ENCODE measurements at places on chromosomes 7 and 10.

GRCh38 chr10:64261092-64261491, 739.9 kb downstream of the REEP3 start:
- no peak for DNase-seq

DNA sequence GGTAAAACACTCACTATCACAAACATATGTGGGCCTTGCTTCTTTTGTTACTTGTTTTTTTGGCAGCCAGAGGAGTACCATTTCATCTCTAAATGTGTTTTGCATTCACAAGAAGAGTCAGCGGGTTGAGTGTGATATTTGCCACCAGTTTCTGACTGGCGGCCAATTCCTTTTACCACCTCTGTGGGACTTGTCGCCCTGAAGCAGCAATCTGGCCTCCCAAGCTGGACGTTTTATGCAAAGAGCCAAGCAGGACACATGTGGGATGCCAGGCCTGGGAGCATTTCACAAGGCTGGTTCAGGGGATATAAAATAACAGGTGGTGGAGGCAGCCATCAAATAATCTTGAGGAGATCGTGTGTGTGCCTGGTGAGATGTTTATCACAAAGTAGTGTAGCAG, 61.8 kb upstream of the TRIL start:
- DNase-seq, result no peak

- DNase-seq, result no peak
These were observed 81.0 kb downstream of the PPP1R3C start for GRCh38 chr10:91551856-91552255.

DNA sequence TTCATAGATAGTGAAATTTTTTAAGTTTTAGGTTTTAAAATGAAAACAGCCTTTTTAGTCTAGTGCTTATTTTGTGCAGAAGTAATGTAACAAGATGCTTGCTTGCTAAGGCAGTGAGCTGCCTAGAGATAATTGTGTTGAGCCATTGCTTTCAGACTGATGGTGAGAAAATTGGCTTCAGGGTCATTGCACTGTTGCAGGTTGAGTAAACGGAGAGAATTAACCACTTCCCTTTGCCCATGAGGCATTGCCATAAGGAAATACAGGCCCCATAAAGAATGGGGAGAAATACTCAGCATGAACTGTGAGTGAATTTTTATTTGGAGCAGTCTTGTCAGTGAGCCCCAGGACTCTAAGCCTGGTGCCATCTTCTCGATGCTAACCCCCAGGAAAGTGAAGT, 140.5 kb downstream of the LRRC4 start:
- DNase-seq, result no peak

- no peak for DNase-seq
These were observed 738.8 kb upstream of the POT1 start for GRCh38 chr7:125668321-125668993.

- DNase-seq, result no peak
These were observed 48.6 kb downstream of the ITGB1 start for GRCh38 chr10:32909456-32909855.

GRCh38 chr7:33509206-33509605, 379.8 kb downstream of the BBS9 start:
- no peak for DNase-seq

- DNase-seq, result no peak
These were observed 73.8 kb upstream of the TMEM106B start for GRCh38 chr7:12137283-12137682.

DNA sequence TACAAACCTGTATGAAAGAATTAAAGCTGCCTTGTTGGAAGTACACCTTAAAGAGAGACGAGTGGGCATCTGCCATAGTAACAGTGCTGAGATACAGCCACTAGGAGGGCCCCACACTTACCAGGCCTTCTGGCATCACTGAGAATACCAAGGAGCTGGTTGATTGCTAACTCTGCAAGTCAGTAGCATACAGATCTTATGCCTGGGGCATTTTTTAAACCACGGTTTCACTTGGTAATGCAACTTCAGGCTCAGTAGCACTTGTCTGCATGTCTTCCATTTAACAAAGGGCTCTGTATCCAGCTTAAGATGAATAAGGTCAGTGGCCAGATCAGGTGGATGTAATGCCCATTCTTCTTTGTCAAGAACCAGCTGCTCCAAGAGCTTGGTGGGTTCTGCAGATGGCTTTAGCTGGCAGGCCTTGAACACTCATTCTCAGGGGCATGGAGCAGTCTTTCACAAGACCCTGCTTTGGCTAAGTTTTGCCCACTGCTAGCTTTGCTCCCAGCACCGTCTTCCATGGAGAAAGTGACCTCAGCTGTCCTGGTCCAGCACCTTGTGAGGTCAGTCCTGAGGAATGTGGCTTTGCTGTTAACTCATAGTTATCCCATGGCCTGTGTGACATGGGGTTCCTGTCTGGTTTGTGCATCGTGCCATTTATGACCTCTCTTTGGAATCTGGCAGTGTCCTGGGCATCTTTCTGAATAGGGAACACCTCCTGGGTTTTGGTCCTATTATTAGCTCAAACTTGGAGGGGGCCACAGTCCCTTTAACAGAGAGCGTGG, 68.1 kb downstream of the BMPER start:
- no peak for DNase-seq

DNA sequence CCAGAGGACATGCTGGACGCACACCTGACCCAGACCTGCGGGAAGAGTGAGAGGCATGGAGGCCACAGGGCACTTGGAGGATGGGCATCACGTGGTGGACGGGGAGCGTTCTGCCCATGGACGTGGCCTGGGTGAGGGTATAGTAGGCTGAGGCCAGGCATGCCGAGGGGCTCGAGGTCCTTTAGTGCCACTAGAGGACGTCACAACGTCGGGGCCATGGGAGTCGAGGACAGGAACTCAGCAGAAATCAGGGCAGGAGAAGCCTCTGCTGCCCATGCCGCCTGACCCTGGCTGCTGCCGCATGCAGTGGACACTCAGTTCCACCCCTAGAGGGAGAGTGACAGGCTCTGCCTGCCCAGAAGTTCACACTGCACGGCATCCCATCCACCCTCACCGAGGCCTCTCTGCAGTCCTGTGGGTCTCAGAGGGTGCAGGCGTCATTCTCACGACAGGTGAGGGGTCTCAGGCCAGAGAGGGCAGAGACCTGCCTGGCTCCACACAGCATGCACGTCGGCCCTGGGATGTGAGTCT, 198.7 kb downstream of the ADARB2 start:
- DNase-seq, result no peak

DNA sequence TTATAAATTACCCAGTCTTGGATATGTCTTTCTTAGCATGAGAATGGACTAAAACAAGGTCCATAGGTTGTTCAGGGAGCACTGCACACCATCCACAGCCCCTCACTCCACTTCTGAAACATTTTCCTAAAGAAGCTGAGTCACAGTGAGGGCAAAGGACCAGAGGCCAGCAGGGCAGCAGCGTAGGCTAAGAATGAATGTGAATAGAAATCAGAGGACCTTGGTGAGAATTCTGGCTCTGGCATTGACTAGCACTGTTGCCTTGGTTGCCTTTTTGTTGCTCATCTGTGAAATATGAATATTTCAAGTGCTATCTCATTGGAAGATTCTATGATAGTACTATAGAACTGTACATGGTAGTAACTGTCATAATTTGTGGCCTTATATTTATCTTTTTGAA, 41.7 kb upstream of the TOMM7 start:
- DNase-seq, result no peak

- DNase-seq, result peak; percentile 51
These were observed 25.3 kb downstream of the GARIN1A start for GRCh38 chr7:128697302-128697905.

DNA sequence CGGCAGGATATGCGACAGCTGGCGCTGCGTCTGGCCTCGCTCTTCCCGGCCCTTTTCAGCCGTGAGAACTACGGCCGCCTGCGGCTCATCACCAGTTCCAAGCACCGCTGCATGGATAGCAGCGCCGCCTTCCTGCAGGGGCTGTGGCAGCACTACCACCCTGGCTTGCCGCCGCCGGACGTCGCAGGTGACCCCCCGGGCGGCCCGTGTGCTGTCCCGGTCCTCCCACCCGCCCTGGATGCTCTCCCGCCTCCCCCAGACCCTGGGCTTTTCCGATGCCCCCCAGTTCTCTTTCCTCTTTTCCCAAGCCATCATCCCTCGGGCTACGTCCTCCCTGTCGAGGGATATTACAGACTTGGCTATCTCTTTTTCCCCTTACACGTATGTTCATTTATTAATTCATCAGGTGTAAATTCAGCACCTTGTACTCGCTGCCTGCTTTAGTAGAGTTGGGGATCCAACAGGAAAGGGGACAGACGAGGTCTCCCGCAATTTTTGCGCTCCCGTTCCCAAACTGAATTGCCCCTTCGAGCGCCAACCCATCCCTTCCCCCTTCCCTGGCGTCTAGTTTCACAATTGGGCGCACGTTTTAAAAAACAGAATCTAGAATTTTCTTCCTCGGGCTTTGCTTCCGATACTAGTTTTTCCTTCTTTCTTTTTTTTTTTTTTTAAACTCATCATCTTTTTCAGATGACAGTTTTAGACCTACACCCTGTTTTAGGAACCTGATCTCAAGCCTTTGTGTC, 846 bp downstream of the MINPP1 start:
- DNase-seq, result peak; percentile 37

- DNase-seq, result no peak
These were observed 944.0 kb upstream of the C7orf33 start for GRCh38 chr7:147646568-147646967.

GRCh38 chr7:157869793-157870192, 533.0 kb downstream of the DNAJB6 start:
- no peak for DNase-seq

DNA sequence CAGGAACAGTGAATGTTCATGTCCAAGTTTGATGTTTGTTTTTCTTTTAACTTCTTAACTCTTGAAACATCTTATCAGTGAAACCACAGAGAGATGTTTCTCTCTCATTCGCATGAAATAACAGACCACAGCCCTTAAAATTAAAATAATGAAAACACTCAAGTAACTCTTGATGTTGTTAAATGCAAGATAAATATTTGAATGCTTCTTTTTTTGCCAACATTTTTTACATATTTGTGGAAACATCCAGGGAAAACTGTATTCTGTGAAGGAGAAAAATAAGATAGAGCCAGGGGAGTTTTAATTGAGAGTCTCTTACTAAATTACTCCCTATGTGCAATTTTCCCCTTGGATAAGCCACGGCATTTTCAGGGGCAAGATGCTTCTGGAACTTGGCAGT, 361.8 kb upstream of the MGMT start:
- DNase-seq, result no peak

- DNase-seq, result no peak
These were observed 19.6 kb upstream of the TLX1 start for GRCh38 chr10:101111547-101111946.

- DNase-seq, result no peak
These were observed 251.0 kb upstream of the TAC1 start for GRCh38 chr7:97480772-97481390.

DNA sequence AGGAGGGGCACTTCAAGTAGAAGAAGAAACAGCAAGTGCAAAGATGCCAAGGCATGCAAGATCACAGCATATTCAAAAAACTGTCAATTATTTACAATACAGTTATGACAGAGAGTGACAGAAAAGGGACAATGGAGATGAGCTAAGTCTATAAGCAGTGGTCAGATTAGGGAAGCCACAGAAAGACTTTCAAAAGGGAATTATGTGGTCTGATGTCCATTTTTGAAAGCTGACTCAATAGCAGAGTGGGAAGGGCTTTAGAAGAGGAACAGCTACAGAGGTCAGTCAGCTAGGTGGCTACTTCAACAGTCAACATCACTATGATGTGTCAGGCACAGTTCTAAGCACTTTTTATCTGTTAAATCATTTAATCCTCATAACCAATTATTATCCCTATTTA, 45.2 kb upstream of the SPOCK2 start:
- DNase-seq, result no peak

GRCh38 chr10:96511044-96511945, 2.4 kb downstream of the TLL2 start:
- peak; percentile 27 for DNase-seq

DNA sequence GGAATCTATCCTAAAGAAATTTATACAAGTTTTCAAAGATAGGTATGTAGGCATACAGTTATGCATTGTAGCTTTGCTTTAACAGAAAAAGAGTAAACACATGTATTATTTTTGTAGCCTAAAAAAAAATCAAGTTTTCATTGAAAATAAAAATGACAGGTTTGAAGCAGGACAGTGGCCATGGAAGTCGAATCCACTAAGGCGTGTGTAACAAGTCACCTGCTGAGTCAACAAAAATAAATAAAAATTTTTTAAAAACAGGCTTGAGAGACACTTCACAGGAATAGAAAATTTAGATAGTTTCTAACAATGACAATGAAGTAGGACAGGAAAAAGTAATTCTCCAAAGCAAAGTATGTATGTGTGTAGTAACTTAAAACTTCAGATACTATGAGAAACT, 8.5 kb upstream of the GOT1 start:
- DNase-seq, result no peak

DNA sequence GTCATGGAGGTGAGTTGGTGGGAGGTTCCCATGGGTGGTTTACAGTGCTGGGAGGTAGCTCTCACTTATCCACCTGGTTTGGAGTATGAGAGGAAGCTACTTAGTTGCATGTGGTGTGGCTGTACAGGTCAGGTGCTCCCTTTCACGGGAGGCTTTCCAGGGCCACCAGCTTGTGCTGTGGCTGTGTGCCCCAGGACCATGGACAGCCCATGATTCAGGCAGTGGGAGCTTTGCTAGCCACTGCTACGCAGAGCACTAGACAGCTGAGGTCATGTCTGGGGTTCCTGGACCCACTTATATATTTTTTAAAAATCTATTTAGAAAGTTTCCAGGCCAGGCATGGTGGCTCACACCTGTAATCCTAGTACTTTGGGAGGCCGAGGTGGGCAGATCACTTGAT, 42.5 kb upstream of the KCNMA1 start:
- DNase-seq, result no peak

DNA sequence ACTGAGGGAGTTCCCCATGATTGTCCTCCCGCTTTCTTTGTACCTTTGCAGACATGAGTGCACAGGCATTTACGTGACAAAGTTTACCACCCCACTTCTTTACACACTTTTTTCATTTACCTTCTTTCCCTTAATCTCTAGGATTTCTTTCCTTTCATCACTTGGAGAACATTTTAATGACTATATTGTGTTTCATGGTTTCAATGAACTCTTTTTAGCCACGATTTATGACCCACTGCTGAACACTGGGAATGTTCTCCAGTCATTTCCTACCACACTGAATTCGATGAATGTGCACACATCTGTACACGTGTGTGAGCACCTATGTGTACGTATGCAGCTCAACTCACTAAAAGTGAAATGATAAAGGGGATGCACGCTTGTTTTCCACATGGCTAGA, 371.7 kb upstream of the IGFBP3 start:
- no peak for DNase-seq

DNA sequence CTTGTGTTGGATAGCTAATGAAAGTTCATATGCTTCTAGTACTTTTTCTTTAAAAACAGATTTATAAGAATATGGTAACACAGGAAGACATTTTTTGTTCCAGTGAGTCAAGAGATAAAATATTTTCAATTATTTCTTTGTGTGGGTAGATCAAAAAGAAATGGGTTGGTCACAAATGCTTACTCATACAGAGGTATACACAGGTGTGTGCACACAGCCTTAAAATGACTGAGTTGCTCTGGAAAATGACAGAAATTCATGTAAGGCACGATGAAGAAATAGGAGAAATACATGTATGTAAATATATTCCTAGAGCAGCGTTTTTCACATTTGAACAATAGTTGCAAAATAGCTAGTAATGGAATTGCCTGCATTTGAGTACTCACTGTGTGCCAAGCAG, 66.0 kb downstream of the ST7 start:
- DNase-seq, result no peak

Measured in activated CD4-positive, alpha-beta T cell treated with anti-CD3 and anti-CD28 coated beads, Interleukin-2, amount 10 ng/mL, durations not matched to agents 7 days and 5 days (primary cell).